Stimulated activated naive CD8-positive, alpha-beta T cell treated with anti-CD3 and anti-CD28 coated beads, Interleukin-15, amount 100 ng/mL, for 72 hours (primary cell): ENCODE measurements at places on chromosomes 3 and 15.

DNA sequence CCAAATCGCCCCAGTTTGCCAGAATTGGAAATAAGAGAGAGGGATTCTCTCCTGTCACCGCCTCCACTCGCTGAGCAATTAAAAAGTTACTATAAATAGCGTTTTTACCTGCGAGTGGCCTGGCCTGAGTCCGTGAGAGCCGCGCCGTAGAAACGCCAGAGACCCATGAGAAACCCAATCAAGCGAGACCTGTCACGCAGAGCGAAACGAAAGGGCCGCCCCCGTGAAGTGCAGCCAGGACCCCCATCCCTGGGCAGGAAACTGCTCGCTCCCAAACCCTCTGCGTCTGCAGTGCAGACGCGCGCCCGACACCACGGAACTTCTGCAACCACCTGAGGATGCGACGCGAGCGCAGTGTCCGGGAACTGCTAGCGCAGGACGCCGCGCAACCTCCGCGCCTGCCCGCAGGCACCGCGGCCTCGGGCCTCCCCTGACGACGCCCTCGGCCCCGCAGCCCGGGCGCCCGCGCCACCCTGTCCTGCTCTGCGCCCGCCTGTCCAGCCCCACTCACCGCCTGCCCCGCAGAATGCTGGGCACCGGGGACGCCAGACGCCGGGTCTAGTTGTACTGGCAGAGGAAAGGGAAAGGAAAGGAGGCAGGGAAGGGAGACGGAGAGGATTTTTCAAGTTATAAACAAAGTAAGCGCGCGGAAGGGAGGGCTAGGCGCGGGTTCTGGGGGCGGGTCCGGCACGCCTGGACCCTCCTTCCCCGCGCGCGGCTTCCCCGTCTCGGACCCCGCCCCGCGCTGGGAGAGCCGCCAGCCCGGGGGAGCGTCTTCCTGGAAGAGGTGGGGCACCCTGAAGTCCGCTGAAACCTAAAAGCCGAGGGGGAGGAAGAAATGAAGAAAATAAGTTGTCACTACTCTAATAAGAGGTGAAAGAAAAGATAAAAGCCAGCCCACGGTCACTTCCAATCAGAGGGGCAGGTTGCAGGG is at the start of gene PLSCR4:
Gene PLSCR4, minus strand, starts transcription at position 657 of the 934 bp plus-strand sequence. CDS start 29,034 bp downstream, outside the sequence.
- DNase-seq, result peak; percentile 16

DNA sequence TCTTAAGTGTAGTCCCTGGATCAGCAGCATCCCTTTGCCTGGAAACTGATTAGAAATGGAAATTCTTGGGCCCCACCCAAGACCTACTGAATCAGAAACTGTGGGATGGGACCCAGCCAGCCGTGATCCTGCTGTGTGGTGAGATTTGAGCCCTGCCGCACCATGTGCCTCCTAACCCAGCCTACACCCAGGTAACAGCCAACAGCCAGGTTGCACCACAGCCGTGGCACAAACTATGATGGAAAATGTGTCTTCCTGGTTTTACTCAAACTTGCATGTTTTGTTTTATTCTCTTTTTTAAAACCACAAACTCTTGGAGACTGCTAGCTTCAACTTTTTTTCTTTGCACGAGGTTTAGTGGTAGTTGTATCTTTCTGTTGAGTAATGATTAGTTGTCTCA is 2.6 kb downstream of the LIMD1 start:
- no peak for DNase-seq

GRCh38 chr3:31450345-31450744 is 82.4 kb upstream of the STT3B start:
- DNase-seq, result no peak

GRCh38 chr15:74621936-74622335 is 6.3 kb downstream of the CLK3 start:
- DNase-seq, result no peak

DNA sequence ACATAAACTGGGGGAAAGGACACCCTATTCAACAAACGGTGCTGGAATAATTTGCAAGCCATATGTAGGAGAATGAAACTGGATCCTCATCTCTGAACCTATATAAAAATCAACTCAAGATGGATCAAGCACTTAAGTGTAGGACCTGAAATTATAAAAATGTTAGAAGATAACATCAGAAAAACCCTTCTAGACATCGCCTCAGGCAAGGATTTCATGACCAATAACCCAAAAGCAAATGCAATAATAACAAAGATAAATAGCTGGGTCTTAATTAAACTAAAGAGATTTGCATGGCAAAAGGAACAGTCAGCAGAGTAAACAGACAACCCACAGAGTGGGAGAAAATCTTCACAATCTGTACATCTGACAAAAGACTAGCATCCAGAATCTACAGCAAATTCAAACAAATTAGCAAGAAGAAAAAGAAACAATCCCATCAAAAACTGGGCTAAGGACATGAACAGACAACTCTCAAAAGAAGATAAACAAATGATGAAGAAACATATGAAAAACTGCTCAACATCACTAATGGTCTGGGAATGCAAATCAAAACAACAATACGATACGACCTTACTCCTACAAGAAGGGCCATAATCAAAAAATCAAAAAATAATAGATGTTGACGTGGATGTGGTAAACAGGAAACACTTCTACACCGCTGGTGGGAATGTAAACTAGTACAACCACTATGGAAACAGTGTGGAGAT is 408.7 kb downstream of the CNTN6 start:
- no peak for DNase-seq

DNA sequence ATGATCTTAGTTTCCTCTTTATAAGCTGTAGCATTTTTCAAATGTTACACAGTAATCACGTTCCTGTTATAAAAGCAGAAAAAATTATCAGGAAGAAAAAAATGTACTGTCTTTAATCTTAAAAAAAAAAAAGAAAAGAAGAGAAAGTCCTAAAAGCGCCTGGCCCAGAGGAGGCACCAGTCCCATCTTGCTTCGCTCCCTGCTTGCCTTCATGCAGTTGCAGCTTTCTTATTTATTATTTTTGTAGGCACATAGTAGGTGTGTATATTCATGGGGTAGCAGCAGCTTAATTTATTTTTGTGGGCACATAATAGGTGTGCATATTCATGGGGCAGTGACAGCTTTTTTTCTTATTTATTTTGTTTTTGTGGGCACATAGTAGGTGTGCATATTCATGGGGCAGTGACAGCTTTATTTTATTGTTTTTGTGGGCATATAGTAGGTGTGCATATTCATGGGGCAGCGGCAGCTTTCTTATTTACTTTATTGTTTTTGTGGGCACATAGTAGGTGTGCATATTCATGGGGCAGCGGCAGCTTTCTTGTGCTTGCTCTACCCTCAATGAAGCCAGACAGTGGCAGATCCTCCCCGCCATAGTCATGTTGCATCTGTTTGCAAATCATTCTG is 5.5 kb upstream of the EHD4 start:
- no peak for DNase-seq

GRCh38 chr3:13815088-13815683 is 64.7 kb downstream of the WNT7A start:
- DNase-seq, result no peak

GRCh38 chr3:39137991-39138803 is 15.2 kb downstream of the CSRNP1 start:
- DNase-seq, result no peak

- DNase-seq, result no peak
These were observed 348.6 kb downstream of the NLGN1 start for GRCh38 chr3:173745952-173746682.

DNA sequence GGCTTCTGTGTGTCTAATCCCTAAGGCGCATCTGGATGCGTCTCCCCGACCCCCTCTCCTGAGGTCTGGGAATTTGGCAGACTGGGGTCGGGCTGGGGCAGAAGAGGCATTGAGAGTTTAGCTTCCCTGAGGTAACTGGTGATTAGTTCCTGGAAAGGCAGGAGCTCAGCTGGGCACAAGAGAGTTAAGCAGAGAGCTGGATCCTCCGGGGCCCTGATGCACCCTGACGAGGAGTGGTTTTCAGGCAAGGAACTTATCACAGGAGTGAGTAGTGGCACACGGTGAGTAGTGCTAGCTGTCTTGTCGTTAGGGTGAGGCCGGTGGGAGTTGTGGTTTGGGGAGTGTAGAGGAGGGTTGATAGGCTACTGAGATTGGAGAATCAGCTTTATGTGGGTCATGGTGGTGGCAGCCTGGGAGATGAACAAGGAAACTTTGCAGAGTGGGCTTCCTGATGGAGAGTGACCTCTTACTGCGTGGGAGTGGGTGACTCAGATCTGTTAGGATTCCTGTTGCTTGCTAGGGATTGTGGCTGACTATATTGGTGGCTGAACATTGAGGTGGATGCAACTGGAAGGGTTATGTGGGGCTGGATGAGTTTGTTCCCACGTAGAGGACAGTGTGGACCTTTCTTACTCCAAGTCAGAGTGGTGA is 897 bp downstream of the RAD54L2 start:
- DNase-seq, result peak; percentile 15

DNA sequence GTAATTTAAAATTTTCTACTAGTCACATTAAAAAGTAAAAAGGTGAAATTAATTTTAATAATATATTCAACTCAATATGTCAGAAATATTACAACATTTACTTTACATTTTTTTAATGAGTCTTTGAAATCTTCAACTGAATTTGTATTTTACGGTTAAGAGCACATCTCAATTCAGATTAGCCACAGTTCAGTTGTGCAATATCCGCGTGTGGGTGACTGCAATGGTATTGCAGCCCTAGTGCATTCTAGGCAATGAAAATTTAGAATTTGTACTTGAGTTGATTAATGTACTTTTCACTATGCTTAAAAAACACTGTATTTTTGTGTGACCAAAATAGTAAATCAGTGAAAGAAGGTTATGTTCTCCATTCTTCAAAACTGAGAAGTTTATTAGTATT is 57.3 kb downstream of the CEP63 start:
- no peak for DNase-seq

GRCh38 chr15:78302579-78303312 is 3.3 kb upstream of the SKIC8 start:
- no peak for DNase-seq

GRCh38 chr3:181888234-181888633 is 176.5 kb downstream of the SOX2 start:
- no peak for DNase-seq

GRCh38 chr3:171978390-171978789 is 61.0 kb upstream of the FNDC3B start:
- no peak for DNase-seq

GRCh38 chr3:14359348-14359747 is 43.1 kb upstream of the SLC6A6 start:
- DNase-seq, result no peak

- DNase-seq, result no peak
These were observed 16.6 kb downstream of the CHDH start for GRCh38 chr3:53829605-53830004.

GRCh38 chr3:119911748-119912147 is 129.8 kb downstream of the NR1I2 start:
- DNase-seq, result peak; percentile 49

DNA sequence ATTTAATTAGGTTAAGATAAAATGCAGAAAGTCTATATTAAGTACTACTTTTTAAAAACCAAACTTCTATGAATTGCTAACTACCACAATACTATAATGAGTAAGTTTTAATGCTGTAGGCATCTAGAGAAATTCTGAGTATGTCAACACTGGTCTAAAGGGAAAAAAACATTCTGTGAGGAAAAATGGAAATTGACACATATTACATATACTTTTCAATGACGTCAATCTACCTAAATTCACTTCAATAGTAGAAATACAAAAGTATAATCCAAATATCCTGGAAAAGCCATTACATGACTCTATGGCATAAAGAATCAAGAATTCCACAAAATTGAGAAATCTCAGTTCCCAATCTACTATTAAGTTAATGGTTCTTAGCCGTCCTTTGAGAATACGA is 2.2 kb downstream of the SECISBP2L start:
- DNase-seq, result no peak

GRCh38 chr3:178056868-178057267 is 479.4 kb upstream of the KCNMB2 start:
- no peak for DNase-seq

- no peak for DNase-seq
These were observed 6.1 kb upstream of the THSD4 start for GRCh38 chr15:71109130-71109529.

DNA sequence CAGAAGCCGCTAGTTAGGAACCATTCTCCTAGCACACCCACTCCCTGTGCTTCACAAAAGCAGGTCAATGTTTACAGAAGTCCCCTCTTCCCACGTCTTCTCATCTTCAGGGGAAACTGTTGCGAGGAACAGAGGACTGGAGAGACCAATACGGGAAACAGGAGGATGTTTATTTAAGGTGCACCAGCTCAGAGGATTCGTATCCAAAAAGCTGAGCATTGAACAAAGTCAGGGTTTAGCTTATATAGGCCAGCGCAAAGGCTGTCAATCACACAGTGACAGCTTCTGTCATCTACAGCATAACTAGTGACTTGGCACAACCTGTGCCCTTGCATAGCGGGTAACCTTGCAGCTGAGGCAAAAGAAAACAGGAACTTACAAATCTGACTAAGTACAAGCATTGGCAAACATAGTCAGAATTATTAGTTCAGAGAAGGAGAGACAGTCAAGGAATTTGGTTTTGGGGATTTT is 61.3 kb downstream of the ZDHHC19 start:
- no peak for DNase-seq

DNA sequence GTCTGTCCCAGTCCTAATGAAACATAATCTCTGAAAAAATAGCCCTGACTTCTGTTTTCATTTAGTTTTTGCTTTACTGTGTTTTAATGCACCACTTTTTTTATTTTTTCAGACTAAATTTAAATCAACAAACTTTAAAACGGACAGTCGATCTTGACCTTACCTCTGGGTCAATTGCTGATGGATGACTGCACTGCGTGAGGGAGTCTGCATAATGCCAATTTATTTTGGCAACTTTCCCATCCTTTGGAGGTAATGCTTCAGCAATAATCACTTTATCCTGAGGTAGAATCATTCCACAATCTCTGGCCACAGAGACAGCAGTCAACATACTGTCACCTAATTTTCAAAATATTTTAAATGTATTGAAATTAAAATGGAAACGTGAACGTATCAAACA is 32.5 kb upstream of the GP5 start:
- no peak for DNase-seq

DNA sequence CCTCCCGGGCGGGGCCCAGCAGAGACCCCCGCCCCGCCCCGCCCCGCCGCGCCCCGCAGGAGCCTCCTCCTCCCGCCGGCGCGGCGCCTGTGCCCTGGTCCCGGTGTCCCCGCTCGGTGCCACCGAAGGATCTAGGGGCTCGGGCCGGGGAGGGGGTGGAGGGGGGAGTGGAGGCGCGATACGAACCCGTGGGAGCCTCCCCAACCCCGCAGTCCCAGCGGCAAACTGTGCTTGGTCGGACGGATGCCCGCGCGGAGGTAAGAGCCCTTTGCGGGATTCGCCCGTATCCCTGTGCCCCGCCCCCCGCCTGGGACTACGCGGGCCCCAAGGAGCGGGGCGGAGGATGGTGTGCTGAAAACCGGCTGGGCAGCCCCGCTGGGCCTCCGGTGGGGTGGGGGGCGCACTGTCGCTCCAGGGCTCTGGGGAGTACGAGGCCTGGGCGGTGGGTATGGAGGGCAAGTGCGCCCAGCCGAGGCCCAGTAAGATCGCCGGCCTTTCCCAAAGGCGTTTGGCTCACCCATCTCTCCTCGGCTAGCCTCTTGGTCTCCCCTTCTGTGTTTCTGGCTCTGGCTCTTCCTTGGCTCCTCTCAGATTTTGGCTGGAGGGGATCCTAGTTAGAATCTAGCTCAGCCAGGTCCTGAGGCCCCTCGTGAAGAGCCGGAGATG is 65.6 kb upstream of the POLG start:
- no peak for DNase-seq
